Right lung (tissue), 10 donors: ENCODE measurements at places on chromosomes 4 and X. TPM values are rescaled to one million over a fixed set of nuclear protein-coding genes. Genes with fewer than 3 reads are reported as not detected.

DNA sequence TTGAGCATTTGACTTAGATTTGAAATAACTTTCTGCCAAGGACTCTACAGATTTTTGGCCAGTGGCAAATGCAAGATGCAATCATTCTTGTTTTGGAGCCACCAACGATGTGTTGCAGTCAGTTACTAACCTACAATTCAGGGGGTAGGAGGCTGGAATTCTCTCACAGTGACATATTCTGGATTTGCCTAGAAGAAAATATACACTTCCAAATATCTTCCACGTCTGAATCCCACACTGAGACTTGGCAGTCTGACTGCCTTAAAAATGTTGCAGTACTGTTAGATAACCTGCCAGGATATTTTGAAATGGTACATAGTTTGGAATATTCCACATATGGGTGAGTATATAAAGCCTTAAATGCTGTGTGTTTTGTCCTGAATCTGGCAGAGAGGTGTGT, 27.6 kb upstream of the AGTR2 start:
- no peak for DNase-seq

Gene VSIG4
- 11.2 TPM for polyA plus RNA-seq

Gene ERCC6L
- 3.9 TPM for polyA plus RNA-seq

- DNase-seq = no peak
Observed at GRCh38 chr4:80809039-80809729, 221.3 kb upstream of the BMP3 start.

DNA sequence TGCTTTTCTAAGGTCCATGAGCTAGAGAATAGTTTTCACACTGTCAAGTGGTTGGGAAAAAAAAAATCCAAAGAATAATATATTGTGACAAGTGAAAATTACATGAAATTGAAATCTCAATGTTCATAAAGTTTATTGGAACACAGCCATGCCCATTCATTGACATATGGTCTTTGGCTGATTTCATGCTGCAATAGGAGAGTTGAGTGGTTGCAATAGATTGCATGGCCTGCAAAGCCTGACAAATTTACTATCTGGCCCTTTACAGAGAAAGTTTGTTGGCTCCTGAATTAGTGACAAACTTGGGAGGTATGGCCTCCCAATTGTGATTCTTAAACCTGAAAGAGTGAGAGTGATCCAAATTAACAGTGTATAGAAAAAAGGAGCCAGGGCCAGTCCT, 115.5 kb upstream of the FAM9C start:
- no peak for DNase-seq

DNA sequence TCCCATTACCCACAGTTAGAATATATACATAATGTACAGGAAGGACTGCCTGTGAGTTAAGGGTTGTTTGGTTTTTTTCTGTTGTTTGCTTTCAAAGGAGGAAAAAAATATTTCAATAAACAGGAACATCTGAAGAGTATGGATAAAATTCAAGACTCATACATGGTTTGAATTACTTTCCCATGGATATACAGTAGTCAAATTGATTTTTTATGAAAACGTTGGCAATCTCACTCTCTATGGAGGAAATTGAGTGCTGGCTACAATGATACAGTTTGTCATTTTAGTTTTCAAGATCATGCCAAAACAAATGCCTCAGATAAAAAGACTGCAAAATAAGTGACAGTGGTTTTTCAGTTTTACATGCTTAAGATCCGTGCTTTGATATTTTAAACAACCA, 116.6 kb downstream of the SH3RF1 start:
- peak; percentile 12 for DNase-seq

GRCh38 chr4:75662626-75663025, 10.6 kb downstream of the G3BP2 start:
- no peak for DNase-seq

- no peak for DNase-seq
Observed at GRCh38 chr4:138251938-138252337, 9.8 kb upstream of the SLC7A11 start.

Gene DCX
- polyA plus RNA-seq = 0.65 TPM

- peak; percentile 79 for DNase-seq
Observed at GRCh38 chr4:148116264-148116663, 325.9 kb downstream of the NR3C2 start.

Gene NSUN7
- 15.0 TPM for polyA plus RNA-seq

DNA sequence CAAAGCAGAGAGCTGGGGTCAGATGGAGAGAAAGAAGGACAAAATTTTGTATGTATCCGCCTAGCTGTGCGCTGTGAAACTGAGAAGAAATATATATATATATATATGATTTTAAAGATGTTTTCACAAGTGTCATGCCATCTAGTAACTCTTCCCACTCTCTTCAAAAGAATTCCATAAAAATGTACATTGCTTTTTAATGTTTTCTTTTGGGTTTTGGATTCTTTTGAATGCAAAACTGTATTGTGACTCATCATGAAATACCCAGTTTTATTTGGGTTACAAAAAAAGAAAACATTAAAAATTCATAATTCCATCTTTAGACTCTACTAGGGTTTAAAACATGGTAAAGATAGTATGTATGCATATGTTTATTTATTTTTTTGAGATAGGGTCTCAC, 34.3 kb upstream of the IGFBP7 start:
- no peak for DNase-seq

Gene SRPX2
- 37.2 TPM for polyA plus RNA-seq

GRCh38 chrX:30627818-30628652, 25.2 kb upstream of the GK start:
- DNase-seq = peak; percentile 8

Gene RAB33A
- 0.87 TPM for polyA plus RNA-seq
